ENCODE measurements at places on chromosomes 5 and 9.

GRCh38 chr9:126989847-126990842 is 75.6 kb downstream of the RALGPS1 start:
- DNase-seq = no peak

- DNase-seq = no peak
Measured at GRCh38 chr5:140150201-140150600, 24.5 kb downstream of the IGIP start.

DNA sequence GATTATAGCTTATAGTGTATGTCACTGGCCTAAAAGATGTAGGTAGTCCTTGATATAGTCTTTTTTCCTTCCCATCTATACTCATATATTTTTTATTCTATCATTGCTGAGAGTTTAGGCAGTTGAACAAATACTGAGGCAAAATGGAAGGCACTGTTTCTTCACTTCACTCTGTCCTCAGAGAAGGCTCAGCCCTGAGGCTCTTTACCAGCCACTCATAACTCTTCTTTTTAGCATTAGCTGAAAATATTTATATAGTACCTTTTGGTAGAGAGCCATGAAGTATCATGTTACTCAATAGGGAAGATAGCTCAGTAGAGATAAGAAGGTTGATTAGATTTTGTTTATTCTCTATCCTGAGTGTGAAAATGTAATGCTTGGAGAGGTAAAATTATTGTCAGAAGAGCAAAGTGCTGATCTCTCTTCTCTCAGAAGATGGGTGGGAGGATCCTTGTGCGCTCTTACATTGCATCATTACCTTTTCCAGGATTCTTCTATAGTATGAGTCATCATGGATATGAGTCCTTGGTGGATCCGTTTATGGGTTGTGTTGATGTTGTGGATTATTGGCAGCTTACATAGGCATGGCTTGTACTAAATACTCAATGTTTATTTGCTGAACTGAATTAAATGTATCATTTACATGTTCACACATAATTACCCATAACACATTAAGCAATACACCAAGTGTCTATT is 88.1 kb downstream of the ANXA1 start:
- DNase-seq = no peak

DNA sequence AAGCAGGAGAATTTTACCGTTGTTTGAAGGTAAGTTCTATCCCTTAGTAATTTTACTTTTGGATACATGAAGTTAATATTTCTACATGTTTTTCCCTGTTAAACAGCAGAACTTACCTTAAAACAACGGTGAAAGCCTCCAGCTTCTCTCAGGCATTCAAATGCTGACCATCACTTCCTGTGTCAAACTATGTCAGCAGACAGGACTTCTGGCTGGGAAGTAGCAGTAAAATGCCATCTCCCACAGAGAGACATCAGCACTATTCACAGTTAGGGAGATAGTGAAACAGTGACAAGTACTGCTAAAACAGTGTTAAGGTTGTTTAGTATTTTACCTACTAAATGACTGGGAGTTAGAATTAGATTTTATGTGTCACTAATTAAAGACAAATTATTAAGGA is 34.2 kb upstream of the GOLGA1 start:
- no peak for DNase-seq

GRCh38 chr9:81874931-81875330 is 53.3 kb upstream of the SPATA31D4 start:
- DNase-seq = no peak

DNA sequence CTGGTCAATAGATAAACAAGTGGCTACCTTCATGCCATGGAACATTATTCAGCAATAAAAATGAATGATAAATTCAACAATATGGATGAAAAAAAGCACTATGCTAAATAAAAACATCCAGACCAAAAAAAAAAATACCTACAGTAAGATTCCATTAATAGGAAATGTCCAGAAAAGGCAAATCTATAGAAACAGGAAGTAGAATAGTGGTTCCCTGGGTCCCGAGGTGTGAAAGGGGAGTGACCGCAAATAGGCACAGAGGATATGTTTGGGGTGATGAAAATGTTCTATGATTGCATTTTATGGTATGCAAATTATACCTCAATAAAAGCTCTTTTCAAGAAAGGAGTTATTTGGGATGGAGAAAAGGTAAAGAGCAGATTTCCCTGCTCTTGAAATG is 3.6 kb upstream of the GPR151 start:
- no peak for DNase-seq

DNA sequence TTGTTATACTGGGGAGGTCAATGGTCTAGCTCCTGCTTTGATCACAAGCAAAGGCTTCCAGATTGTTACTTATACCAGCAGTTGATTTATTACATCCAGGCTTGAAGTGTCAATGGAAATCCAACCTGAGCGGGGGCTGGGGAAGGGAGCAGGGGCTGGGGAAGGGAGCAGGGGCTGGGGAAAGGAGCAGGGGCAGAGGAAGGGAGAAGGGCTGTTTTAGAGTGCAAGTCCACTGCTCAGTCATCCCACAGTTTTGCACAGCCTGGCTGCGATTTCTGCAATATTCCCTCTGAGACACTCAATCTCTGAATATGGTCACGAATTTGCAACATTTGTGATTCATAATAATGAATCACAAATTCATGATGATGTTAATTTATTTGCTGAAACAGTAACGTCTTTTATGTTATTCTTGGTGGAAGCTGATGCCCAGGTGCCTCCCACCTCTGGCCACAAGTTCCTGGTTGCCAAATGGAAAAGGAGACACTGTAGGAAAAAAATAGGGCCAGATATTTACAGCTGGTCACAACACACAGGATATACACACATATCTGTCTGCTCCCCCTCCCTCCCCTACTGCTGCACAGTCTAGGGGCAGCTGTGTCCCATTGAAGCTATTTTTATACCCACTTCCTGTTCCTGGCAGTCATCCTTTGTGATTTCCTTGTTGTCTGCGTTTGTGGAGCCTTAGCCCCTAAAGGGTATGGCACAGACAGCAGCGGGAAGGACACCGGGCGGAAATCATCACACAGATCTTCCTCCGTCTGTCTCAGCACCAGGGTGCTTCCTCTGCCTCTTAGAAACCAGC is 325.1 kb downstream of the GADD45G start:
- DNase-seq = no peak

DNA sequence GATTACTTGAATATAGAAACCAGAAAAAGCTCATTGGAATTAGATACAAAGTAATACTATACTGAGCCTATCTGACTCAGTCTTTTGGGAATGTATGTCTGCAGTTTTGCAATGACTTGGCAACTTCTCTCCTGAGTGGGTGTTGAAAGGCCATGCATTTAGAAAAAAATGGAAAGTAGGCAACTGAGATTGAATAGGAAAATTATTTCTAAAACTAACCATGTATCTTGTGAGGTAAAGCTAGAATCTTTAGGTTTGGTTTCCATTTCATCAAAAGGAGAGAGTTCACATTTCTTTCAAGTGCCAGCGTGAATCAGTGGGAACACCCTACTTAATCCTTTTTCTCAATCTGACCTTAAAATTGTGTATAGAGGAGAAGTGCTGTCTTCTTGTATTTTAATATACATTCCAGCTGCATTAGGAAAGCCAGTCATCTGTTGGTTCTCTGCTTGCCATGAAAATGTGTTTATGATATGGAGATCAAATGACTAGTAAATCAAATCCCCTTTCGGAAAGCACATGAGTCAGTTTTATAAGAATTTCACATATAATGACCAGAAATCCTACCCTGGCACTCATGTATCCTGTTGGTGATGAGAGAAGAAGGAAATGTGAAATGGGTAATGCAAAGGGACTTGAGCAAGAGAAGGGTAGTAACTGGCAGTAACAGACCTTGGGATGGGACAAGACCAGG is 30.4 kb downstream of the NFX1 start:
- DNase-seq = no peak

- no peak for DNase-seq
Measured at GRCh38 chr9:2595973-2596372, 25.6 kb upstream of the VLDLR start.

DNA sequence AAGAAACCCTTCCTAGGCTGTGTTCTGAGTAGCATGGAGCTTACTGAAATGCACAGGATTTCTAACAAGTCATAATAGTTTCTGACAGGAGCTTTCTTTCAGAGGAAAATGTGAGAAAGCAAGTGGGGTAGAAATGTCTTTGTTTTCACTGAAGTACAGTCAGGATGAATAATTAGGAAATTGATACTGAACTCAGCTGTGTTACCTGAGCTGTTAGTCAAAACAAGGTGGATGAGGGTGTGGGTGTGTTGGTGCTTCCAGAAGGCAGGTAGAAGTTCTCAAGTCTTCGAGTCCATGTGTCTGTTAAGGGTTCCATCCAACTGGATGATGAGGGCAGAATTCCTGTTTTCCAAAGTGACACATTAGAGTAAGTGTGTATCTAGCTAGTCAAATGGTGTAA is 122.4 kb downstream of the BASP1 start:
- DNase-seq = no peak

GRCh38 chr5:22908129-22908528 is 55.0 kb upstream of the CDH12 start:
- DNase-seq = no peak

DNA sequence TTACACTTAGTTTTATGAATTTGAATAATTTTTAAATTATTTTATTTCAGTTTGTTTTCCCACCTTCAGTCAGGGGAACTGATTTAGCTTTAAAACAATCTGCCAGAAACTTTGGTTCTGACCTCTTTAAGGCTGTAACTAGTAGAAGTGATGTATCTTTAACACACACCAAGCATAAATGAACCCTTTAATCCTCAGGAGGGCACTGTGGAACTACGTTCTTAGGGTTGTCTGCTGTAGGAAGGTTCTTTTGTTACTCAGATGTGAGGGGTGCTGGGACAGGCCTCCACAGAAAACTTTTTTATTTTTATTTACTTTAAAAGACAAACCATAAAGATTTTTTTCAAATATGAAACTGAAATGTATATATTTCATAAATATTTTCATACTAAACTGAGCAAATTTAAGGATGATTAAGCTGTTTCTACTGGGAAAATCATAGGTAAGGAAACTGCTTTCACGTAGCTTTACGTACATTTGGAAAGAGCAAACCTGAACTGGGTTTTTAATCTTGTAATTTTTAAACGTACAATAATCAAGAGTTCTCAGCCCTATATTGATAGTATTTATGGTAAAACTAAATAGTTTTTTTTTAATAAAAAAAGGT is 5.3 kb downstream of the KLF4 start:
- DNase-seq = no peak

- no peak for DNase-seq
Measured at GRCh38 chr9:70056211-70056944, 12.7 kb downstream of the MAMDC2 start.

- no peak for DNase-seq
Measured at GRCh38 chr5:93611976-93612854, 29.2 kb downstream of the NR2F1 start.

DNA sequence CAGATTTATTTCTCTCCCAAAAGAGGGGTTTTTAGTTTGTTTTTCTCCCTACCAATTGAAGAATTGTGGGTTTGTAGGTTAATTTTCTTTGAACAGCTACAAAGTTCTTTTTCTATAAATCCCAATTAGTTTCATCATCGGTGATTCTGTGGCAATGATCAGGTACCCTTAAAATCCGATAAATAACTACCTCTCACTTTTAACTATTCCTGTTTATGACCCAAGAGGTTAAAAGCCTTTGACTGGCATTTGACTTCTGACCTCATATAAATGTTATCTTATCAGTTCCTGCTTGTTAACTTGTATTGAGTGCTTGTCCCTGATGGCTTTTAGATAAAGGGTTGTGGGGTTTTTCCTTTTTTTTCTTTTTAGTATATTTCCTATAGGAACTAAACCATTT is 124.4 kb upstream of the TMEM161B start:
- no peak for DNase-seq

DNA sequence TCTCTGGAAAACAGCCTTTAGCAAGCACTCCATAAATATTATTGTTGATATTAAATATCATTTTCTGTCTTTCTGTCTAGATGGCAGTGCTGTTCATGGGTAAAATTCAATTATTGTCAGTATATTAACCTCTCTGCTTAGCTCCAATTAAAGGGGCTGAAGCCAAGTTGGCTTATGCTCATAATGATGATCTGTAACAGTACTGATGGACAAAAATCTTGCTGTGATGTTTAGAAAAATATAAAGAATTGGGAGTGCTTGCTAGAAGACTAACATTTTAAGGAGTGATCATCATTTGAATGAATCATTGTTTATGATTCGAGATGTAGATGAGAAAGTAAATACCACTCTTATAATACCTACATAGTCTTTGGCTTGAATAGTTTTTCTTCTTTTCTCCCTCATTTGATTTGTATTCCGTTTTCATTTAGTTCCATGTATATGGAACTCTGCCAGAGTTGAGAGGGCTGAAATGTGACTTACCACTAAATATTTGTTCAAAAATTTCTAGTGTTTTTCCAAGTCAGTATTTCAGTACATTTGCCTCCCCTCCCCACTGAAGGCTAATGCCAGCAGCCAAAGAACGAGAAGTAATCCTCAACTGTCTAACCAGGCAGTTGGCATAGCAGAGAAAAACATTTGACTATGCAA is 538.3 kb downstream of the CSNK1G3 start:
- no peak for DNase-seq

- DNase-seq = no peak
Measured at GRCh38 chr9:122084026-122084675, 9.0 kb downstream of the TTLL11 start.

DNA sequence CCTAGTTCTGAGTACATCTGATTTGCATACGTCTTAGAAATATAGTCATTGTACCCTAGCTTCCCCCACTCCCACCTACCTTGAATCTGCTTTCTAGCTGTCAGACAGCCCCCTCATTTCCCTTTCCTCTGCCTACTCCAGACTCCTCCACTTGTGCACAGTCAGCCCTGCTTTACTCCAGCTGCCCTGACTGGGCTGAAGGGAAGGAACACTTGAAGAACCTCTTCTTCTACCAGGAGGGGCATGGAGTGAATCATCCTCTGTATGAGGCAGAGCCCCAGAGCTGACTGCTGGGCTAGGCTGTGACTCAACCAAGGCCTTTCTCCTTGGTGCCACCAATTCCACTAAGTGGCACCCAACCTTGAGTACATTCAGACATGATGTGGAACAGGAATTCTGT is 18.1 kb upstream of the ZFR start:
- DNase-seq = no peak

DNA sequence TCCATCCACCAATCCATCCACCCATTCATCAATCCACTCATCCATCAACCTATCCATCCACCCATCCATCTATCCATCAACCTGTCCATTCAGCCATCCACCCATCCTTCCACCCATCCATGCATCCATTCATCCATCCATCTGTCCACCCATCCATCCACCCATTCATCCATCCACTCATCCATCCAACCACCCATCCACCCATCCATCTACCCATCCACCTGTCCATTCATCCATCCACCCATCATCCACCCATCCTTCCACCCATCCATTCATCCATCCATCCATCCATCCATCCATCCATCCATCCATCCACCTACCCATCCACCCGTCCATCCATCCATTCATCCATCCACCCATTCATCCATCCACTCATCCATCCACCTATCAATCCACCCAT is 195.8 kb downstream of the NXNL2 start:
- DNase-seq = no peak

GRCh38 chr9:116499986-116500871 is 186.9 kb upstream of the TRIM32 start:
- no peak for DNase-seq
